HepG2 (cell line): ENCODE measurements at places on chromosomes 4 and X. TPM values are rescaled to one million over a fixed set of nuclear protein-coding genes. Genes with fewer than 3 reads are reported as not detected.
A peak's percentile ranks its signal among the peaks of the same experiment; 100 is the strongest.

DNA sequence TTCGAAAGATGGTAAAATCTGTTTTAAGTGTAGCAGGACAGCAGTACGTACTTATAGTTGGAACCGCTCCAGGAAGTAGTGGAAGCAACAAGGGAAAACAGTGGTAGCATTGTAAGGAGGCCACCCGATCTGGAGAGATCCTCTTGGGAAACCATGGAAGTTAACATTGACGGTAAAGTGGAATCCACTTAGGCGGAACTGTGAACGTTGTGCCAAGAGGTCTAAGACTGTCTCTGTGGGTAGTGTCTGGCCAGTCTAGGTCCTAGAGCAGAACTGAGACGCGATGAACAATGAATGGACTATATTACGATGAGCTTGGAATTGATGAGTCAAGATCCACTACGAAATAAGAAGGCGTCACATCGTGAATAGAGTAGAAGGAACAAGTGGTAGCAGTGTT is 124.0 kb downstream of the TENM3 start:
- no peak for DNase-seq

DNA sequence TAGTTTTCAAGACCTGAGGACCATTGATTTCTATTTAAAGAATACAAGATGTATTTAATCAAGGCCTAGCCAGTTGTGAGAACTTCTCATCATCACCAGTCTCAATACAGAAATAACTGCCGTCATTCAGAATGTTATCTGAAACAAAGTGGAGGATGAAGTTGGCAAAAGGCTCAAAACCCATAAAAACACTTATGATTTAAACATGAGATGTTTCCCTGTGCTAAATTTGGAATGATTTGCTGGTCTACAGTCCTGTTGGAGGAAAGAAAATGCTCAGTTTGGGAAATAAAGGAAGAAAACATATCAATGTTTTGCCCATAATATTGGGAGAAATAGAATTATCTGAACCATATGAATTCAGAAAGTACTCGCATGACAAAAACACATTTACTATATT is 192.2 kb downstream of the ADGRA3 start:
- DNase-seq: no peak

- DNase-seq: no peak
Measured at GRCh38 chr4:123802082-123802645, 405.6 kb downstream of the SPRY1 start.

GRCh38 chr4:97468272-97468671 is 675.0 kb downstream of the STPG2 start:
- no peak for DNase-seq

DNA sequence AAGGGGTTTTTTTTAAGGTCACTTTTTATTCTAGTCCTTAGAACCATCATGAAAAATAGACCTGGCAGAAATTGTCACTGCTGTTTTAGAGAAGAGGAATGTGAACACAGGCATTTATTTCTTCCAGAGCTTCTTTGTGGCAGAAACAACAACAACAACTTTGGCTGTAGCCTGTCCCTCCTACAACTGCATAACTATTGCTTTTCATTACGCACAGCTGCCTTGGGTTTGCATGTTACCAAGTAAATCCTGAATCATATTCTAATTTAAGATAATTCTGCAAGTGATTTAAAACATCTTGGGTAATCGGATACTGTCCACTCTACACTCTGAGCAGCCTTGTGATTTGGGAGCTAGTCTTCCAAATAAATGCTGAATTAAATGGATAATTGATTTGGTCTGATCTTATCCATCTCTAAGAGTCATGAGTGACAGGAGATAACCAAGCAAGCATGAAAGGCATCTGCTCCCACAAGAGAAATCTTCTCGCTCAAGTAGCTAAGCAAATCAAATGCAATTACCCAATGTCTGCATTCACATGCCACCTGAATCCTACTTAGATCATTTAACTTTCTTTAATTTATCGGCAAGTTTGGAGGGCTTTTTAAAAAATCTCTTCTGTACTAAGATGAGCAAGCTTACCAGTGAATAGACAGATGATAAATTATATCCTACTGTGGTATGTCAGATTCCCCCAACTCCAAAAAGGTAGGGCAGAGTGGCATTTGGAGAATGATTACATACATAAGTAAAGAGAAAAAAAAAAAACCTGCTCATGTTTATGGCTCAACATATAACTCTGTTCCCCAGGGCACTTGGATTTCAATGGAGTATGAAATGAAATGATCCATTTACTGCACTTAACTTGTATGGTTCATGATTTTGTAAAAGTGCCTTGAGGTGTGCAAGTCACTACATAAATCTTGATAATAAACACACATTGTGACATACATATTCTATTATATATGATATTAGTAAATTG is 73.6 kb downstream of the EGF start:
- no peak for DNase-seq

DNA sequence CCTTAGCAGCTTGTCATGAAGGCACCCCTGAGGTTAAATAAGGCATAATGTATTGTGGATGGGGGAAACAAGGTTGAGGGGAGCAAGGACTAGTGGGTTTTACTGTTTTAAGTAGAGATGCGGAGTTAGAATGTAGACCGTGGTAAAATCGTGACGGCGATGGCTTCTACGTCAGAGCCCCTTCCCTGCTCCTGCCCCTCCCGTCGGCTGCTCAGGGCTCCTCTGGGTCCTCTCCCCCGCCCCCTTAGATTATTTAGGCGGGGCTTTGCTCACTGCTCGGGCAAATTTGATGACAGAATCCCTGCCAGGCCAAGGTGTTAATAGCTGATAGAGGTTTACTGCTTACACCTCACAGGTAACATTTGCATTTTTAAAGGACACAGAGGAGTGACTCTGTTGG is 2.3 kb downstream of the FRMPD3 start:
- DNase-seq: no peak

DNA sequence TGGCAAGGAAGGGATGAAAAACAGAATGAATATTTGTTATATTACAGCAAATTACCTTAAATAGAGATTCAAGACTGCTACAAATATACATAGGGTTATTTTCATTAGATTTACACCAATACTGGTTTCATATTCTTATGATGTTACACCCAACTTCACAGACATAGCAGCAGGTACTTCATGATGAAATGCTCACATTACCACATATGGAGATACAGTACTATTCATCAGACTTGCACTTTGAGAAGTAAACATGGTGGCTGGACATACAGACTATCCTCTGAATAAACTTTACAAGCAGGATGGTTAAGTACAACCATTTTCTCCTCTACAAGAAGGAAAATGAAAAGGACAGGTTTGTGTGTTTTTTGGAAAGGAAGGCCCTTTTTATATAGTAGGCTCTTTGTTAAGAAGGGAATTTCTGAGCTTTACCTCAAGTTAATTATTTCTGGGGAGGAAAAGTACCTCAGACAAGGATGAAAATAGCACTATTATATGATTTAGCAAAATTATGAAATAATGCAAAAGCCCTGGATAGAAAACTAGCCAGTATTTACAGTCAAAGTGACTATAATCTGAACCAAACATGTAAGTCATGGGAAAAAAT is 12.0 kb upstream of the FAM120C start:
- DNase-seq: peak; percentile 46

DNA sequence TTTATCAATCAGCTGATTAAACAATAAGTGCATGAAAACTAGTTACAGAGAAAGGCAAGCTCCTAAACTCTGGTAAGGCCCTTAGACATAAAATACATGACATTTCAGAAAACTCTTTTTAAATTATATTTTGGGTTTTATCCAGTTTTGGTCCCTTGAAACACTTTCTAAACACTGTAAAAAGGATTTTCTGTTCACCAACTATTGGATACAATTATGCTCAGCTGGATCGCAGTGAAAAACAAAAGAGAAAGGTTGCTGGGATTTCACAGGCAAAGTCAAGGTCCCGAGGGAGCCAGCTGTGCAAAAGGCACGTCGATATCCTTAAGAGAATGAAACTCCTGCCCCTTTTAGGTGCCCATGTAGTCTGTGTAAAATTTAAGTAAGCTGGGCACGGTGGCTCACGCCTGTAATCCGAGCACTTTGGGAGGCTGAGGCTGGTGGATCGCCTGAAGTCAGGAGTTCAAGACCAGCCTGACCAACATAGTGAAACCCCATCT is 1018.4 kb upstream of the INTU start:
- DNase-seq: no peak

DNA sequence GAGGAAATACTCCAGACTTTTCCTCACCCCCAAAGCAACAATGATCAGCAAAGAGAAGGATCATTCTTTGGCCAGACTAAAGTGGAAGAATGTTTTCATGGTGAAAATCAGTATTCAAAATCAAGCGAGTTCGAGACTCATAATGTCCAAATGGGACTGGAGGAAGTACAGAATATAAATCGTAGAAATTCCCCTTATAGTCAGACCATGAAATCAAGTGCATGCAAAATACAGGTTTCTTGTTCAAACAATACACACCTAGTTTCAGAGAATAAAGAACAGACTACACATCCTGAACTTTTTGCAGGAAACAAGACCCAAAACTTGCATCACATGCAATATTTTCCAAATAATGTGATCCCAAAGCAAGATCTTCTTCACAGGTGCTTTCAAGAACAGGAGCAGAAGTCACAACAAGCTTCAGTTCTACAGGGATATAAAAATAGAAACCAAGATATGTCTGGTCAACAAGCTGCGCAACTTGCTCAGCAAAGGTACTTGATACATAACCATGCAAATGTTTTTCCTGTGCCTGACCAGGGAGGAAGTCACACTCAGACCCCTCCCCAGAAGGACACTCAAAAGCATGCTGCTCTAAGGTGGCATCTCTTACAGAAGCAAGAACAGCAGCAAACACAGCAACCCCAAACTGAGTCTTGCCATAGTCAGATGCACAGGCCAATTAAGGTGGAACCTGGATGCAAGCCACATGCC is 89.7 kb downstream of the TET2 start:
- DNase-seq: no peak

GRCh38 chrX:25181775-25182174 is 166.0 kb upstream of the ARX start:
- no peak for DNase-seq

- DNase-seq: no peak
Measured at GRCh38 chr4:22668301-22668700, 24.4 kb upstream of the GBA3 start.

GRCh38 chr4:137614491-137614890 is 82.2 kb upstream of the PCDH18 start:
- no peak for DNase-seq

DNA sequence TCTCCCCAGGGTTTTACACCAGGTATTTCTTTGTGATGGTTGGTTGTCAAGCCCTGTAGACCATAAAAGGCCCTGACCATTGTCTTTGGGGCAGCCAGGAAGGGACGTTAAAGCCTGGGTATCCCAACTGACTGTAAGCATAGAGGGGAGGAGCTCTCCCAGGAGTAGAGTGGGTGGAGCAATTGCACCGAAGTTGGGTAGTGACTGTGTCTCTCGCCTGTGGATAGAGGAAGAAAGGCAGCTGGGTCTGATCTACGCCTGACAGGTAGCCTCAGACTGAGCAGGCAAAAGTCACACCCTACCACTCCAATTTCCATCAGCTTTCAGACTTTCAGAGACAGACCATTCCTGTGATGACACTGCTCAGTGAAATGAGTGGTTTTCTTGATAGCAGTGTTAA is 123.3 kb downstream of the KLHL8 start:
- no peak for DNase-seq

- no peak for DNase-seq
Measured at GRCh38 chr4:100591161-100591876, 73.5 kb upstream of the EMCN start.

GRCh38 chrX:19897091-19897490 is 9.7 kb upstream of the SH3KBP1 start:
- no peak for DNase-seq

Gene SLC30A9
- polyA plus RNA-seq: 20.4 and 27.5 TPM in 2 replicates

Gene SLC26A1
- 5.4 and 8.4 TPM in 2 replicates for polyA plus RNA-seq

Gene CCDC160
- not detected in 2 replicates for polyA plus RNA-seq

Gene ZNF157
- not detected in 2 replicates for polyA plus RNA-seq

Gene KCND1
- polyA plus RNA-seq: 0.30 and 1.1 TPM in 2 replicates
